Temporal lobe (tissue), 4 donors: ENCODE measurements at places on chromosomes 7 and 10. TPM values are rescaled to one million over a fixed set of nuclear protein-coding genes. Genes with fewer than 3 reads are reported as not detected.

SFRP5 gene
- total RNA-seq, result 1.2 TPM

CC2D2B gene
- 0.98 TPM for total RNA-seq

TAS2R4 gene
- 3.4 TPM for total RNA-seq

LRRD1 gene
- 0.74 TPM for total RNA-seq

SLC35G1 gene
- 4.9 TPM for total RNA-seq

SIRT1 gene
- 40.6 TPM for total RNA-seq

ZNF365 gene
- 16.2 TPM for total RNA-seq

HILPDA gene
- 16.7 TPM for total RNA-seq

PPP1R3A gene
- not detected for total RNA-seq

PNLIPRP2 gene
- total RNA-seq, result not detected

ACTA2 gene
- 20.7 TPM for total RNA-seq

MEOX2 gene
- total RNA-seq, result 0.25 TPM

UCMA gene
- total RNA-seq, result not detected

SMC3 gene
- 58.3 TPM for total RNA-seq

PLEKHS1 gene
- not detected for total RNA-seq

TMEM176B gene
- 1.2 TPM for total RNA-seq
